ENCODE measurements at places on chromosomes 1 and 21. TPM values are rescaled to one million over a fixed set of nuclear protein-coding genes. Genes with fewer than 3 reads are reported as not detected.

Gene TRIM63
- 64.5 TPM for total RNA-seq

Gene KCNA2
- 4.8 TPM for total RNA-seq

Gene CELA3A
- not detected for total RNA-seq

Gene FBXO42
- total RNA-seq = 19.9 TPM

Gene LGR6
- total RNA-seq = 4.7 TPM

Gene KPRP
- total RNA-seq = 0.21 TPM

Gene TMEM82
- total RNA-seq = not detected

Gene DPYD
- total RNA-seq = 30.1 TPM

Gene SLAMF9
- total RNA-seq = not detected

Gene TMPRSS3
- total RNA-seq = 0.21 TPM

Gene CAPN9
- total RNA-seq = 0.82 TPM

Gene UBL4B
- total RNA-seq = not detected

Gene AADACL3
- total RNA-seq = not detected

Data from tongue (tissue), 3 donors.